ENCODE measurements at places on chromosomes 12 and 14.

DNA sequence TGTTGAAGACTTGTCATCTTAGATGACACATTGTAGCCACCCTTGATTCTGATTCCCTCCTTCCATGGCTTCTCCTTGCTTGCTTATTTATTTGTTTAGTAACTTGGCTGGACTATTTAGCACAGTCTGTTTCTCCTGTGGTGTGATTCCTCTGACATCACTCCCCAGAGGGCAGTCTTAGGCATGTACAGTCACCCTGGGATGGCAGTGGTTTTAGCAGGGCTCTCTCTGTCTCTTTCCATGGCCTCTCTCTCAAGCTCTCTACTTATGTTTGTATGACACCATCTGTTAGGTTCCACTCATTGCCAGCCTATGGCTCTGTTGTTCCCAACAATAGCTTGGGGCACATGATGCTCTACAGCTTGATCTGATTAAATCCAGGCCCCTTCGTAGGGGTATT lies 158.3 kb downstream of the ADGRD1 start:
- DNase-seq, result no peak

GRCh38 chr14:74301594-74302151 lies 1.1 kb downstream of the ABCD4 start:
- no peak for DNase-seq

- peak; percentile 35 for DNase-seq
Observed at GRCh38 chr12:77122236-77122635, 56.9 kb upstream of the E2F7 start.

GRCh38 chr12:126506426-126507182 lies 1441.4 kb downstream of the AACS start:
- DNase-seq, result no peak

- DNase-seq, result no peak
Observed at GRCh38 chr12:78787576-78787975, 77.0 kb upstream of the SYT1 start.

GRCh38 chr12:103806803-103807202 lies 34.2 kb downstream of the NT5DC3 start:
- no peak for DNase-seq

DNA sequence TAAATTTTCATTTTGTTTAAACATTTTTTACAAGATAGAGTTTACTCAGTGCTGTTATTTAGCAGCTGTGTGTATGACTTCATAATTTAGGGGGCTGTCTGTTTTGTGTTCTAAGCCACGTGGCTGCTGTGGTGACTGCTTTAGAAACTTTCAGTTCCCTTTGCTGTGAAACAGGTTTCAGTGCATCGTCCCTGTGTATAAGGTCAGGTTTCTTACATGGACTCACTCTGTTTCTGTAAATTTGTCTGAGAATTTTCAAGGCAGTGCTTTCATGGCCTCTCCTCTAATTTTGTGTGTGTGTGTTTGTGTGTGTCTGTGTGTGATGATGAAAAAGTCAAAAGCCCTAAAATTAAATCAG lies 32.4 kb downstream of the BICD1 start:
- no peak for DNase-seq

DNA sequence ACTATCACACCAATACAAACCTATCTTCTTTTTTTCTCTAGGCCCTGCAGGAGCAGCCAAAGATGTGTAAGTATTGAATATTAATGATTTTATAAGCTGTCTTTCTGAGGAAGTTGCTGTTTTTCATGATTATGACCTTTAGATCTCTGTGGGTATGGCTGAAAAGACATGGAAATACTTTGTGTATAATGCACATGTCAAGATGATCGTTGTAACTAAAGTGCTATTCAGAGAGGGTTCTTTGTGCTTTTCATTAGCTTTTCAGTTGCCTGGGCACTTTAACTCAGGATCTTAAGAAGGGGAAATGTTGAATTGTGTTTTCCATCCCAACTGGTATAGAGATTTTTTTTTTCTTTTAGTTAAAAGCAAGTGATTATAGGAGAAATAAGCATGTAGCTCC lies 18.1 kb downstream of the C12orf75 start:
- peak; percentile 49 for DNase-seq

DNA sequence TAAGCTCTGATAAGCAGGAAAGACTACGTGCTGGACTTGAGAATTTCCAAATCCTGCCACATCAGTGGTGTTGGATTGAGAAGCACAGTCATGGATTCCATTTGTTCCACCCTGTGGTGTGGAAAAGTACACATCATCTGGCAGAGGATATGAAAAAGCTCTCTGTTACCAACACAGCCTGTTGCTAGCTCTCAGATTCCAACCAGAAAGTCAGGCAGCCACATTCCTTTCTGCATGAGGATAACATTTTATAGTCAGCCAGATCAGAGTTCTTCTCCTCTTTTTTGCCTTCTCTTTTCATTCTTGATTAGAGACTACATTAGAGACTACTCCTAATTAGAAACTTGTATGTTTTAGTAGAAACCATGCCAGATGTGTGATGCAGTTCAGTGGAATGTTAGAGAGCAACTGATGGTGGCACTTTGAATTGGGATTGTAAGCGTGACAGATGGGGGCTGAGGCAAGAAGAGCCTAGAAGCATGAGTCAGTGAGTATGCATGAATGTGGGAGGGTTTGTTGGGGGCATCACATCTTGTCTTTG lies 61.2 kb upstream of the STXBP6 start:
- peak; percentile 91 for DNase-seq

DNA sequence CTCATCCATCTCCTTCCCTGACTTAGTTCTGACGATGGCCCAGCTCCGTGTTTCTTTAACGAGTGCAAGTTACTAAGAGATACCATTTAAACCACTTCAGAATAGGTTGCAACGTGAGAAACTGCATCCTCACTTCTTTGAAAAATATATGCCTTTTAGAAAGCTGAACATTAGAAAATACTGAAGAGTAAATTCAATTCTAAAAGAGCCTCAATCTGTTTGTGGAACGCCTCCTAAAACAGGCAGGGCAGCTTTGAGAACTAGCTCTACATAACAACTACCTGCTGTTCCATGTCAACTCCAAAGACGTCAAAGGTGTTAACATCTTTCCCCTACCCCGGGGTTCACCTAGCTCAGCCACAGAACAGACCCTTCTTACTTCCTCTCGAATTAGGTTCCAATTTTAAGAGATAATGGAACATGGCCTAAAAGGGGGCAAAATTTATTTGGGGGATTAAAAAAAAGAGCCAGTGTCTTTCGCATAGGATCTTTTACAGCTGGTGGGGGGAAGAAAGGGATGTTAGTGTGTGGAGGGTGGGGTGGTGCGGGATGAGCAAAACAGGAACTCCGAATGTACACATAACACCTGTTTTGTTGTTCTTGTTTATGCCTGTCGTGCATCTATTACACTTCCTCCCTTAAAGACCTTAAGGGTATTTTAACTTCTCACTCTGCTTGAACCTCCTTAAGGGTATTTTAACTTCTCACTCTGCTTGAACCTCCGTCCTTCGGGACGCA lies 3.3 kb downstream of the BHLHE41 start:
- DNase-seq, result no peak

- DNase-seq, result no peak
Observed at GRCh38 chr12:131672311-131672940, 38.5 kb upstream of the SFSWAP start.

- peak; percentile 84 for DNase-seq
Observed at GRCh38 chr14:71720978-71721624, 211.1 kb upstream of the RGS6 start.

DNA sequence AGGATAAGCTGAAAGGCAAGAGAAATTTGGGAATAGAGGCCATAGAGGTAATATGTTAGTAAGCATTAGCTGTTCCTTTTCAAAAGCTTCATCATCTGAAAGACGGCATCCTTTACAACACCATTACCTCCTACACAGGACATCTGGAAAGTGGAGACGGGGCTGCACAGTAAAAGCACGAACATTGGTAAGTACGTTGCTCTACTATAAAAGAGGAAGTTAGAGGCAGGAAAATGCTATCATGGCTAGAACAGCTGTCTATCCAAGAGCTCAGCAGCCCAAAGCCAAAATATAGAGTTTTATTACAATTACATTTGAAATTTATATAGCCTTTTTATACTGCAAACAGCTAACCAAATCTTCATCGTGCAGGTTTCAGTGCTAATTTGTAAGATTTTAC lies 172.3 kb upstream of the GRIP1 start:
- DNase-seq, result no peak

DNA sequence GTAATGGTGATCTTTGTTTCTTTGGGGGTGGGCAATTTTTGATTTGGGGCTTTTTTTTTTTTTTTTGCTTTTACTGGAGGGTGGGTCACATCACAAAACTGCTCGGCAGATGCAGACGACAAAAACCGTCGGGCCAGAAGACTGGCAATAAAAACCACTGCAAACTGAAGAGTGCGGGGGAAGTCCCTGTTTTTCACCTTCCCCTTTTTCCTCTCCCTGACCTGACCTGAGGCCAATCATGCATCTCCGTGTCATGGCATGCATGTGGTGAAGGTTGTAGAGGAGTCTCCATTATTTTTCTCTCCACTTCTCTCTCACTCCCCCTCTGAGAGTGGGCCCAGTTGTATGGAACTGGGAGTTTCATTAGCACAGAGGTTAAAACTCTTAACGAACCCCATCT lies 57.5 kb downstream of the AP5M1 start:
- no peak for DNase-seq

GRCh38 chr12:124769163-124769530 lies 94.5 kb downstream of the SCARB1 start:
- no peak for DNase-seq

DNA sequence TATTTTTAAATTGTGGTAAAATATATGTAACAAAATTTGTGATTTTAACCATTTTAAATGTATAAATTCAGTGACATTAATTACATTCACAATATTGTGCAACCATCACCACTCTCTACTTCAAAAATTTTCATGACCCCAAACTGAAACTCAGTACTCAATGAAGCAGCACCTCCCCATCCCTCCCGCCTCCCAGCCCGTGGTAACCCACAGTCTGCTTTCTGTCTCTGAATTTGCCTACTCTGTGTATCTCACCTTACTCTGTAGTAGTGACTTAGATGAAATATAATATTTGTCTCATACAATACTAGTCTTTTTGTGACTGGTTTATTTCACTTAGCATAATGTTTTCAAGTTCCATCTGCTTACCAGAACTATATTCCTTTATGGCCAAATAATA lies 36.2 kb downstream of the EML1 start:
- DNase-seq, result no peak

- DNase-seq, result no peak
Observed at GRCh38 chr12:30908076-30908721, 18.3 kb upstream of the TSPAN11 start.

- no peak for DNase-seq
Observed at GRCh38 chr12:143964-144649, 69.8 kb downstream of the SLC6A12 start.

GRCh38 chr12:75302781-75303180 lies 27.3 kb downstream of the CAPS2 start:
- DNase-seq, result no peak

DNA sequence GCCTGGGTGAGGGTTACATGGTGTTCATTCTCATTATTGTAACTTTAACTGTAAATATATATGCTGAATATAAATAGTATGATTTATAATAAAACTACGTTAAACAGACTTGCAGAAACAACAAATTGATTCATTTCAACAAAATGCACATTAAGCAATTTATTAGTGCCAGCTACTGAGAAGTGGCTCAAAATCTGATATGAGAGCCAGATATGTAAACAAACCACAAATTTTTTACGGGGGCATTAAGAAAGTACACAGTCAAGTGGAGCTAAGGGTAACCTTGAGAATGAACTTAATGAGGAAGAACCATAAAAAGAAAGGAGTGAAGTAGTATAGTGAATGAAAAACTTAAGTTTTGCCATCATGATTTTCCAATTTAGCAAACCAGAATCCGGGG lies 40.3 kb downstream of the CEP128 start:
- no peak for DNase-seq

GRCh38 chr14:81412779-81413178 lies 12.7 kb upstream of the STON2 start:
- no peak for DNase-seq

DNA sequence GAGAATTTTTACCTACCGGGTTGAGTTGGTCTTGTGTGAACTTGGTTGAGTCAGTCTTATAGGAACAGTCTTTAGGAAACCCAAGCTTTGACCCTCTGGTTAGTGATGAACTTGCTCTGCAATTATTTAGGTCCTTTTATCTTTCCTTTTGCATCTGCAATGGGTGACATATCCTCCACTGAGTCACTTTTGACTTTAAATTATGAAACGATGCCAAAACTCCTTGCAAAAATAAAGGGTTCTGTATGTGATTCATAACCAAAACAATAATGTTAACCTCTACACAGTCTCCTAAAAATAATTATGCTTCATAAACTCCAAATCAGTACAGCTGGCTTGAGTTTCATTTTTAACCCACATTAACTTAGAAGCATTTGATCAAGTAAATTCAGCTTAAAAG lies 979.4 kb downstream of the GALC start:
- no peak for DNase-seq

DNA sequence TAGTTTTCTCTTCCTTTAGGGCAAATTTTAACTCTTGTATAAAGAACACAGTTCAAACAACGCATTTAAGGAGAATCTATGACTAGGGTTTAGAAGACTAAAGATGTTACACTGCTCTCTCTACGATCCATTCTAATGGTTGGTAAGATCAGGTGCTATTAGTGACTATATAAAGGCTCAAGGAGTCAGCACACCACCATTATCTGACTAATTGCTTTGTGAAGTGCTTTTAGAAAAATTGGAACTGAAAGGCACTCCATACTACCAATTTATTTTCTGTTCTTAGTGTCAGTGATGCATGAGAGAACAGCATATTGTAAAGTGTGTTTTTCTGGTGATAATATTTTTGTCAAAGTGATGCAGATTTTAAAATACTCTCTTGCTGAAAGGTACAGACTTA lies 136.8 kb downstream of the SYT1 start:
- no peak for DNase-seq

DNA sequence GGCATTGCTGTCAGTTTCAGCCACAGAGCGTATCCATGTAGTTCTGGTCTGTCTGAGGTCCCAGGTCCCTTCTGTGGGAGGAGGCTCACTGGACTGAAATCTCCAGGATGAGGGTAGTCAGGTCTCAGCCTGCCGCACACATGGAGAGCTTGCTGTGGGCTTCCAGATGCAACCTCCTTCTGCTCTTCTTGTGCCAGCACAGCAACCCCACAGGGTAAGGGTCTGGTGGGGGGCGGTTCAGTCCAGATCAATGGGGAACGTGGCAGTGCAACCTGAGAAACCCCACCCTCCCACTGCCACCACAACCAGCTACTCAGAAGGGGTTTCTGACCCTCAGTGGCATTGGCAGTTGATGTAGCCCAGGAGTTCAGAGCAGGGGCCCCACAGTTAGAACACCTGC lies 61.2 kb downstream of the BEGAIN start:
- no peak for DNase-seq

- DNase-seq, result peak; percentile 68
Observed at GRCh38 chr12:32533971-32534590, 134.7 kb downstream of the FGD4 start.

- no peak for DNase-seq
Observed at GRCh38 chr12:56336361-56337167, 2.1 kb upstream of the IL23A start.
